ENCODE measurements at places on chromosomes 3 and 15. TPM values are rescaled to one million over a fixed set of nuclear protein-coding genes. Genes with fewer than 3 reads are reported as not detected.

Gene PROK2
- 0.63 TPM for total RNA-seq

Gene PARP16
- 17.0 TPM for total RNA-seq

Gene KLHL24
- total RNA-seq = 112 TPM

Gene LYZL4
- not detected for total RNA-seq

Gene IGF1R
- 79.4 TPM for total RNA-seq

Gene GATM
- total RNA-seq = 5.5 TPM
